Foreskin keratinocyte (primary cell): ENCODE measurements at places on chromosomes 1 and 21. TPM values are rescaled to one million over a fixed set of nuclear protein-coding genes. Genes with fewer than 3 reads are reported as not detected.

DNA sequence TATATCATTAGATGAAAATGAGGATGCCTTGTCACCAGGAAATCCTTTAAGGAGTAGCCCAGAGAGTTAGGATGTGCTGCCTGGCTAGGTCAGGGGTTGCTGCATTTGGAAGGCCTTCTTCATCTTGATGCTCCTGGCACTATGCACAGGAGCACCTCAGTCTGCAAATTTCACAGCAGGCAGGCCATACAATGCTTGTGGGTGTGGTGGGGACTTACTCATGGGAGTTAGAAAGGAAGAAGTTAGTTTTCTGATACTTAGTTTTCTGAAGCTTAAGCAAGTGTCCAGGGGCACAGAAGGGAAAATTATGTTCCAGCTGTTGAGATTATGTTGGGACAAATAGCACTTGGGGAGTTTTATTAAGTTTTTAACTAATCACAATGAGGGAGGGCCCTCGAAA, 11.4 kb downstream of the HLX start:
- DNase-seq, result no peak

The HES3 gene
- total RNA-seq, result not detected in 2 replicates

The KRTAP21-2 gene
- total RNA-seq, result not detected in 2 replicates

DNA sequence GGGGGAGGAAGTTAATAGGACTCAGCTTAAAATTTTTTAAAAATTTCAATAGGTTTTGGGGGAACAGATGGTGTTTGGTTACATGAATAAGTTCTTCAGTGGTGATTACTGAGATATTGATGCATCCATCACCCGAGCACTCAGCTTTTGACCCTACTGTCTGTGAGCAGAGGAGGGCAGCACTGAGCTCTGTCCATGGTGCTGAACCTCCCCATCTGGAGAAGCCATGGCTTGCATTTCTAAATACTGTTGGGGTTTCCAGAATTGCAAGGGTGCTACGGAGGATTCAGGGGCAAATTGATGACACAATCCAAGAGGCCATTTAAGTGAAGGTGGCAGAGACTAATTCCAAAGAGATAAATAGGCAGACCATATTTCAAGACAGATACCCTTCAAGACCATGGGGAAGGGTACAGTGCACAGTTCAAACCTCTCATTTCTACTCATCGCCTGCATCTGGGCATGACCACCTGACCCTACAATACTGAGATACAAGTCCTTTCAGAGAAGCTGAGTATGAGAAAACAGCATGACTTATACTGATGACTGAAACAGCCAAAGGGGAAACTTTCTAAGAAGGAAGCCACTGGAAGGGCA, 17.2 kb downstream of the SYT2 start:
- peak; percentile 38 for DNase-seq
